AG20443 (cell line): ENCODE measurements at places on chromosomes 12 and 14.

- no peak for DNase-seq
These were observed 123.4 kb downstream of the DICER1 start for GRCh38 chr14:95033682-95034632.

GRCh38 chr12:9868311-9868801 is 798 bp downstream of the CLEC2B start:
- no peak for DNase-seq

DNA sequence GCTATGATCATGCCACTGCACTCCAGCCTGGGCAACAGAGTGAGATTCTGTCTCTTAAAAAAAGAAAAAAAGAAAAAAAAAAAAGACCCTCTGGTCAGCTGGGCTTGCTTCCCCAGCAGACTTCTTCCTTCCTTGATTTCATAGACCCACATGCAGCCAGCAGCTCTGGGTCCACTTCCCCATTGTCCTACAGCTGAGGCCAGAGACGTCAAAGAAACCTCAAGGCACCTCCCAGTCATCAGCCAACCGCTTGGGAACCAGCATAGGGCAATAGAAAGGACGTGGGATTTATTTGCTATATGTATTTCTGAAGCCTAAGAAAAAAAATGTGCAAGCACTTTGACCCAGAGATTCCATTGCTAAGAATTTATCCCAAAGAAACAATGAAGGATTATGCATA is 35.4 kb upstream of the SPPL3 start:
- no peak for DNase-seq

GRCh38 chr12:42473130-42473529 is 116.4 kb downstream of the PRICKLE1 start:
- DNase-seq, result peak; percentile 62

DNA sequence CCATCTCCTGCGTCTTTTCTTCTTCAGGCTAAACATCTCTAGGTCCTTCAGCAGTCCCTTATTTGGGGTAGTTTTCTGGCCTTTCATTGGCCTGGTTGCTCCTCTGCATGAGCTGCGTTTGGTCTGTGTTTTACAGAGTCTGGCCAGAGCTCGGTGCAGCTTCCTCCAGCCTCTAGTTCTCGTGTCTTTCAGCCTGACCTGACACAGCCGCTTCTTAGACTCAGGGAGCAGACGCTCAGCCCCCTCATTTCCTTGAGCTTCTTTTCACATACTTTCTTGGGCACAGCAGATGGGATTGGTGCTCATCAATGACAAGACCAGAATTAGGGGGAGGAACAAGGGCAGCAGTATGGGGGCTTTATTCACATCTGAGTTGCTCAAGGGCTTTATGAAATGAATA is 13.6 kb upstream of the GSG1 start:
- DNase-seq, result no peak
